ENCODE measurements at places on chromosomes 11 and 22.
A peak's percentile ranks its signal among the peaks of the same experiment; 100 is the strongest.

DNA sequence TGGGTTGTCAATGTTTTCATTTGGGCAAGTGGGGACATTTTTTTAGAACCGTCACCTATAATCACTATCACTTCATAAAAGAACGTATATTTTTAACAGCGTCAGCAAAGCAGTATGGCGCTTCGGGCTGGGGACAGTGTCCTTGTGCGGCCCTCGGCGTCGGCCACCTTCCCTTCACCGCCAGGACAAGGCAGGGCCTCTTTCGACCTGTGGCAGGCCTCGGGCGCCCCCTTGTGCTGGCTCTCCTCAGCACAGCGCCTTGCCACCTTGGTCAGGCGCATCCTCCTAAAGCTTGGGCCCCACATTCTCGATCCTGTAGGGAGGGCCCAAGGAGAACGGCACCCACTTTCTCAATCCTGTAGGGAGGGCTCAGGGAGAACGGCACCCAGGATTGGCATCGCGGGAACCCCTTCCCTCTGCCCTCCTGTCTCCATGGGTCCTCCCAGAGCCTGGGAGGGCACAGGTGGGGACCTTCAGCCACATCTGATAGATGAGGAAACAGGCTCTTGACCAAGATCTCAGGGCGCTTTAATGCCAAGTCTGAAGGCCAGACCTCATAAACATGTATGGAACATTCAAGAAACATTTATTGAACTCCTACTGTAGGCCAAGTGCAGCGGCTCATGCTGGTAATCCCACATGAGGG lies 11.5 kb upstream of the FADD start:
- DNase-seq: no peak

DNA sequence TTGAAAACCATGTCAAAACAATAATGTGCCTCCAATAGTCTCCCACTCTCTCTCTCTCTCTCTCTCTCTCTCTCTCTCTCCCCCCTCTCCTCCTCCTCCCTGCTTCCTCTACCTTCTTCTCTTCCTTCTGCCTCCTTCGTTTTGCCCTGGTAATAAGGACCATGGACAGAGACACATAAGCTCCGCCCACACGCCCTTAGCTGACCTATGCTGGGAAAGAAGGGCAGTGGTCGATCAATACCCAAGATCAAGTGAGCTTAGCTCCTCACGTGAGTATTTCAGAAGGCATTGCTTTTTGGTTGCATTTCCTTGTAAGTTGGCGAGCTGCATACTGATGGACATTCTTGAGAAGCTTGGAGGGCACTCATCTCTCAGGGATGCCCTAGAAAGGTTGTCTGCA lies 194.8 kb downstream of the MIAT start:
- DNase-seq: no peak

DNA sequence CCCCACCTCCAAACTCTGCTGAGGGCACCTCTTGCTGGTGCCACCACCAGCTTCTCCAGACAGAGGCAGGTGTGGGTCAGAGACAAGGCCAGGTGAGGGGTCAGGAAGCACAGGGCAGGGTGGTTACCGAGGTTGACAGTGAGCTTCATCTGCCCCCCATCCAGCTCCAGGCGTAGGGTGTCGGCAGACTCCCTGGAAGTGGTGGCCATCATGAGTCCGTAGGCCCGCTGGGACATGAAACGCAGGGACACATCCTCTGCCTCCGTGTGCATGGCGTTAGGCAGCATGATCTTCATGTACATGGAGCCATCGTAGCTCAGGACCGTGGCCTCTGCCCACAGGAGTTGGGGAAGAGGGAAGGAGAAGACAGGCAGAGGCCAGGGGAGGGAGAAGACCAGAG lies 62.8 kb downstream of the NRXN2 start:
- DNase-seq: no peak

DNA sequence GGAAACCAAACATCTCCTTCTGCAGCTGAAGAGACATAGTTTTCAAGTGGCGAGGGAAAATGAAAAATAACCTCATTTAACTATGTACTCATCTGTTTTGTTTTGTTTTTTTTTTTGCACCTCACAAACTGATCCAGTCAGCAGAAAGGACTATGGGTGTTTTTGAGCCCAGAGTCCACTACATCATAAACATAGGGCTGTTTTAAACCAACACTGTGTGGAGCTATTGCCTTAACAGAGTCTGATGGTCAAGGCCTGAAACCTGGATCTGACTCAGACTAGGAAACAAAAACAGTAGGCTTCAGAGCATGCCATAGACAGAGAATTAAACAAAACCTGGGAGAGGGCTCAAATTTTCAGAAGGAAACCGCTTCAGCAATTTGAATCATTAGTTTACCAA lies 99.3 kb upstream of the FSHB start:
- no peak for DNase-seq

- no peak for DNase-seq
Measured at GRCh38 chr22:35839841-35840301, 122.2 kb downstream of the APOL5 start.

DNA sequence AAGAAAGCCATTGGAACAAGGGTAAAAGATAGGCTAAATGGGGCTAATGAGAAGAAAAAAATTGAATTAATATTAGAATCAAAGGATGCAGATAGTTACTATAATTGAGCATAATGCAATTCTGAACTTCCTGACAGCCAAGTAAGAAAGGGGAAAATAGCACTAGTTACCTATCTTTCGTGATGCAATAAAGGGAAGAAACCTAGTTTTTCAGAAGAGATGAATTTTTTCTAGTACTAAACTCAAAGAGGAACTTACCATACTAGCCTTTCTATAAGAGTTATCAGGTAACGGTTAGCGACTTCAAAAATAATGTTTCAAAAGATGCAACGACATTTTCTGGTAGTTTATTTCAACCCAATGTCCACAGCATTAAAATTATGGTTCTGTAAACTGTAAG lies 8.8 kb upstream of the WT1 start:
- DNase-seq: no peak

- DNase-seq: no peak
Measured at GRCh38 chr11:18056561-18057181, 10.6 kb upstream of the TPH1 start.

GRCh38 chr11:115164774-115165173 lies 339.4 kb downstream of the CADM1 start:
- DNase-seq: no peak

DNA sequence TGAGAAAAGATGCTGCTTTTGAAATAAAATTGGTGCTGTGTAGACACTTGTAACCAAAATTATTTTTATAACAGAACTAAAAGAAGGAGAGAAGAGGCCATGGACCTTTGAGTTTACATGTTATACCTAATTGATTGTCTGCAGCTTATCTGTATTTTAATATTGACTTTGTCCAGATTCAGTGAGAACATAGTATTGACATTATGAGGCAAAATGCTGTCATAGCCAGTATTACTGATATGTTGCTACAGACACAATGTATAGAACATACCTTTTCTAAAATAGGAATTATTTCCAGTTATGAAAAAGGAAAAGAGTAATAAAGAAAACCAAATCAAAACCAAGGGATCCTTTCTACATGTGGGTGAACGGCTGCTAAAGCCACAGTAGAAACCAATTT lies 11.5 kb upstream of the TECTA start:
- no peak for DNase-seq

DNA sequence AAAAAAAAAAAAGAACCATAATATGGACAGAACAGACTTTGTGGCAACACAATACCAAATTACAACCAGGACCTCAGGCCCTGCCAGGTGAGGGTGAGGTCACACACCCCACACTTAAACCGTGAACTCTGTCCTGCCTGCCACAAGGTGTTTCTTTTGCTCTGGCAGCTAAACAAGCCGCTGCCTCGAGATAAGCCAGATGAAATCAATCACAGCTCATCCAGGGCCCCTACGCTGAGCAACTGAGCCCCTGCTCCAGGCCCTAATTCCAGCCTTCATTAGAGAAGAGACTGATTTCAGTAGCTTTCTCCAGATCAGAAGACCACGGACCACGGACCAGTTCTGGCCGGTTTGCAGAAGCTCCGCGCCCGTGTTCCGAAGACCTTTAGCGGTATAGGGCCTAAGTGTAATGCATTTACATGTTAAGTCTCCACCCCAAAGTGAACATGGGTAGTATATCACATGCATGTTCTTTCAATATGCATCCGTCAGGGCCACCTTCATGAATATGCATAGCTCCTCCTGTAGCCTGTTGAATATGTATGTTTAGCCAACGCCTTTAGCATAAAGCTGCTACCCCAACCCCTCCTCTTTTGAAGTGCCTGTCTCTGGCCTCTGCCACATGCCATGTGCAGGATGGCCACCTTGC lies 14.8 kb upstream of the RAC2 start:
- no peak for DNase-seq

- no peak for DNase-seq
Measured at GRCh38 chr22:45582955-45583320, 80.3 kb downstream of the FBLN1 start.

GRCh38 chr11:24587635-24588034 lies 90.8 kb downstream of the LUZP2 start:
- DNase-seq: no peak

DNA sequence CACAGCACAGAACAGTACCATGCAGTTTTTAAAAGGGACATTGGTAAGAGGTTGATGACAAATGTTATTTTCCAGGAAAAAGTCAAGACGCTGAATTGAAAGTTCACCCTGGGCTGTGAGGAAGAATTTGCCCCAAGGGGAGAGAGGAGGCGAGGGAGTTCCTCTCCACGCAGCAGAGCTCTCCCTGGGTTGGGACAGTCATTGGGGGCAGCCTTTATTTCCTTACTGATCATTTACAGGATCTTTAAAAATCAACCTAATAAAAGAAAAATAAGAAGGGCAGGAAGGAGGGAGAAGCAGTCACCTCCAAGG lies 49.9 kb upstream of the WNT7B start:
- no peak for DNase-seq

- no peak for DNase-seq
Measured at GRCh38 chr11:15810525-15810924, 545.8 kb downstream of the SOX6 start.

DNA sequence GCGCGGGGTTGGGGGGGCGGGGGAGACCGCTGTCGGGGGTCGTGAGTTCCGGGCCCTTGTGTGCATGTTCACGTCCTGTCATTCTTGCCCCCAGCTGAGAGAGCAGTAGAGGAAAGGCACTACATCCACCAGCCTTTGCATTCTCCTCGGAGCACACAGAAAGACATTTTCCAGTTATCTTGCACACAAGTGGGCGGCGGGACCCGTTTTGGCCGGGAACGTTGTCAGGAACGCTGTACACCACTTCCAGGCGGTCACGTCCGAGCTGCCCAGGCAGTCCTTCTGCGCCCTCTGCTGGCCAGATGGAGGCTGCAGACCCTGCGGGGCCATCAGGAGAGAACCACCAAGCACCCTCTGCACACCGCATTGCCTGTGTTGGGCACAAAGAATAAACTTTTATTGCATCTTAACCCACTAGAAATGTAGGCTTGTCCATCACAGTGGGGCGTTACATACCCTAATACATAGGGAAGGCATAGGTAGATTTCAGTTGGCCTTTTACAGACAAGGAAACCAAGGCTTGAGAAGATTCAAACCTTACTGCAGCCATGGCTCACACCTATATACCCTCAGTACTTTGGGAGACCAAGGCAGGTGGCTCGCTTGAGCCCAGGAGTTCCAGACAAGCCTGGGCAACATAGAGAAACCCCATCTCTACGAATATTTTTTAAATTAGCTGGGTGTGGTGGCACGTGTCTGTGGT lies 2.8 kb upstream of the CDKN1C start:
- peak; percentile 81 for DNase-seq

DNA sequence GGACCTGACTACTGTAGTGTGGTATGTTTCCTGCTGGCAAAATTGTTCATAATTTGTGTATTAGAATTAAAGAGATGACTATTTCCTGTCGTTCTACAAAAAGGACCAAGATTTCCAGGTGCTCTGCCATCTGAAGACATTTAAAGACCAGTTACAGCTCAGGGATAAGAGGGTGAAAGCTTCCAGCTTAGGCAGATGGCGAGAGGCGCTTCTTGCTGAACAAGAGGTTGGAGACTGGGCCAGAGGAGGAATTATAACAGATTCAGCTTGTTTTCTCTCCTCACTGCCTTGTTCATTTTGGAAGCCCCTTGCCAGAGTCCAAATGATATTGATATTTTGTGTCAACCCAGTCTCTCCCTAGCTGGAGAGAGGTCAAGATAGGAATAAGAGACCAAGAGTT lies 23.1 kb upstream of the NNMT start:
- DNase-seq: no peak

GRCh38 chr11:63543711-63544110 lies 7.1 kb downstream of the PLAAT4 start:
- DNase-seq: no peak

DNA sequence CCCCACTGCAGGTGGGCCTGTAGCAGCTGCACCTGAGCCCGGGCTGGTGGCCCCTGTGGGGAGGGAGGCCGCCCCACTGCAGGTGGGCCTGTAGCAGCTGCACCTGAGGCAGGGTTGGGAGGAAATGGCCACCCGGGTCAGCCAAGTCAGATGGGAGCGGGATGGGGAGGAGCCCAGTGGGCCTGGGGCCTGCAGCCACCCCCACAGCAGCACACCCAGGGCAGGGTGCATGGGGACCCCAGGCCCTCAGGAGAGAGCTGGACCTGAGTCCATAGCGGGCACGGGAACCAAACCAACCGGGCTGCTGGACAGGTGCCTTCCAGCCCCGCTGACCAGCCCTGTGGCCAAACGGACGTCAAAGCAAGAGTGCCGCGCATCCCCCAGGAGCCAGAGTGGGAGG lies 61.7 kb downstream of the BRD1 start:
- DNase-seq: no peak

GRCh38 chr11:33893711-33894397 lies 2.0 kb upstream of the LMO2 start:
- DNase-seq: peak; percentile 74

DNA sequence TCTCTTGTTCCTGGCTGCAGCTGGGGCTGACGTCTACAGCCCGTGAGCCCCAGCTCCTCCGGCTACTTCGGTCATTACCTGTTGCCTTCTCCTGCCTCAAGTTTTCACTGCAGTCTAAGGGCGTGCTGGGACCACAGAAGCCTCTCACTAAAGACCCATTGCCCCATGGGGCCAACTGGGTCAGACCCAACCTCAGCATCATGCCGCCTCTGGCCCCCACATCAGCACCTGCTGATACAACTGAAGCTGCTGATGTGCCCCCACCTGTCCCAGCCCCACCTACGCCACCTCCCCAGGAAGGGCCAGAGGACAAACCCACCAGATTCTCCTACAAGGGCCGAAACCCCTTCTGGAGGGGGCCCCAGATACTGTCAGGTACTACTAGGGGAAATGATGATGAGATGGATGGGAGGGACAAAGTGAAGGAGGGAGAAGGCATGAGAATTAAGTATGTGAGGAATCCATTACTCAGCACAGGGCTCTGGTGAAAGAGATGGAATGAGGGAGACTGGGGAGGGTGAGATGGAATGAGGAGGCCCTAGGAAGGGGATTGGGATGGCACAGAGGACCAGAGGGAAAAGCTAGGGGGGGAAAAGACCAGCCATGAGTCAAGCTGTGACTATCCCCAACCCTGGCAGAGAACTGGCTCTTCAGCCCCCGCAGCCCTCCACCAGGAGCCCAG lies 5.1 kb downstream of the C11orf42 start:
- DNase-seq: no peak
